ENCODE measurements at places on chromosomes 12 and 14.

DNA sequence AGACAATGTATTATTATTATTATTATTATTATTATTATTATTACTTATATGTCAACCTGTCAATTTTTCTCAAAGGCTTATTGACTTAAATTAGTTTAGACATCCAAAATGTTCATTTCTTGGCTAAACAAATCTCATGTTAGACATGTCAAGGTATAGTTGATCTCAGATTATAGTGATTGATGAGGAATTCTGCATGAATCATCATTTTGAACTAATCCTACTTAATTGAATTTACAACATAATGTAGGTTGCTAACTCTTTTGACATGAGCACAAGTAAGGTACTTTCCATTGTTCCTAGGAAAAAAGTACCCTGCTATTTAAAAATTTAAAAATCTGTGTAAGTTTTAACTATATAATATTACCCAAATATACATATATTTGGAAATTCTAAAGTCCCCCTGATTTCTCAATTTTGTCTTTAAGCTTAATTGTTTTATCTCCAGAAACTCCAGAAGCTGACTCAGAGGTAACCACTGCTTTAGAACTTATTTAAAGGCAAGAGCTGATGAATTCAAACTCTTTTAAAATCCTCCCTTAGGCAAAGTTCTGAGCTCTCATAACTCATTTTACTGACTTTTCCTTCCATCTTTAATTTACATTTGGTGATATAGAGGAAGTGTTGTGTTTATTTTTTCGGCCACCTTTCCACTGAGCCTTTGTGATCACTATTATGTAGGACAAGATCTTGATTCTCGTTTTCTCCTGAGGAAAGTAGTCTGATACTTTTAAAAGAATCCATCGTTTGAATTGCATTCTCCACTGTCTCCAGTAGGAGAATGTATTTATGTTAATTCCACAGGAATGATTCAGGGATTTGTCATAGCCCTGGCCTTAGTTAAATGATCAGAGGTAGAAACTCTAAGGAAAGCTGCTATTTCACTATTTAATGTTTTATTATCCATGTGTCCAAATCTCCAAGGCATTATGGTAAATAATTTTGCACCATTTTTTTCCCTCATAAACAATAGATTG lies 1304.5 kb downstream of the AACS start:
- DNase-seq, result no peak

GRCh38 chr12:98945864-98946263 lies 300.8 kb downstream of the APAF1 start:
- DNase-seq, result no peak

DNA sequence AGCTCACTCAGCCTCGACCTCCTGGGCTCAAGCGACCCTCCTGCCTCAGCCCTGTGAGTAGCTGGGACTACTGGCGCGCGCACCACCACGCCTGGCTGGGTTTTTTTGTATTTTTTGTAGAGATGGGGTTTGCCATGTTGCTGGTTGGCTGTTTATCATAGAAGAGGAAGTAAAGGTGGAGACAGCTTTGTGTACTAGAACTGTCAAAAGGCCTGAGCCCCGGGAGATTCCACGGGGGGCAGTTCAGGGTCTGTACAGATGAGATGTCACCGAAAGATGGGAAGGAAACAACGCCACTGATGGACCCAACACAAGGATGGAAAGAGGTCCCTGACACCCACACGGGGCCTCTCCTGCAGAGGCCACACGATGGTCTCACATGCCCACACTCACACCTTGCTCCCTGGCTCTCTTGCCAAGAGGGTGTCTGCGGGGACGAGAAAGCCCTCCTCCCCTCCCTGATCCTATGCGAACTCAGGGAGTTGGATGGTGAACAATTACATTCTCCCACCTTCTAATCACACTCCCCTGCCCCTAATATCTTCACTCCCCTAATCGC lies 66.6 kb downstream of the KDM2B start:
- DNase-seq, result no peak

DNA sequence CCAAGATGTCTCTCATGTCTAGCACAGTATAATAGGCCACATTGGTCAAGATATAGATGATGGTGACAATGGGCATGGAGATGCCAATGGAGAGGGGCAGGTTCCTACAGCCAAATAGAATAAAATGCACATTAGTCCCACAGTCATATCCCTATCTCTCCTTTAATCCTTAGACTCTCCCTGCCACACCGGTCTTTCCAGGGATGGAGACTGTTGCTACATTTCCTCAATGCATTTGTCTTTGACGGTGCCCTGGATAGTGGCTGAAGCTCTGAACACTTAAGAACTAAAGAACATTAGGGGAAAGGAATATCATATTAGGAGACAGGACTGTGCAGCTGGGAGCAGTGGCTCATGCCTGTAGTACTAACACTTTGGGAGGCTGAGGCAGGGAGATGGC lies 9.7 kb downstream of the OXA1L start:
- DNase-seq, result no peak

- DNase-seq, result no peak
These were observed 65.1 kb upstream of the ETV6 start for GRCh38 chr12:11584221-11584855.

DNA sequence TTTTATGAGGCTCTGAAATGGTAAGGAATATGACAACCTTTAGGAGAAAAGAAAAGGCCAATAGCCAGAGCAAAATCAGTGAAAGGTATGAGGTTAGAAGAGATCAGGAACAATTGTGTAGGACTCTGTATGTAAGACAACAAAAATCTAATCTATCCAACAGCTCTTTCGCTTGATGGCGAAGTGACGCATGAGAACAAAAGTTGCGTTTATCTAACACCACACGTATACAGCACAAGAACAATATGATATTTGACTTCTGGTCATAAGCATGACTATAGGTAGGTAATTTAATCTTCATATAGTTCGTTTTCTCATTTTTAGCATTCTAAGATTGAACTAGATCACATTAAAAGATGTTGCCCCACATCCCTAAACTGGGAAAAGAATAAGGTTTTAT lies 1.5 kb downstream of the CLECL1 start:
- DNase-seq, result no peak

GRCh38 chr12:53218551-53219291 lies 11.7 kb upstream of the ITGB7 start:
- no peak for DNase-seq

DNA sequence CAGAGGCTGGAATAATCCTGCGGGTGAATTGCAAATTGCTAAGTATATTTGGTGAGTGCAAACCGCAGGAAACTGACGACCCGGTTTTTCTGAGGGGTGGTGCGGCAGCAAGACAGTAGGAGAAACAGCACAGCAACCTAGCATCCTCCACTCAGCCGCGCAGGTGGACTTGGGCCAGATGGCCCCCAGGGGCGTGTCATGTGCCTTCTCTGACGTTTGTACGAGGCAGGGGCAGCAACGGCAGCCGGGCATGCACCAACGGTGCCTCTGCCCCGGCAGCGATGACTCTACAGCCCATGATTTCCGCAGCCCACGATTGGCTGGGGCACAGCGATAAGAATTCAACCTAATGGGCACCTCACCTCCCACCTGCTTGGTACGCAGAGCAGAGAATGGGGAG lies 11.1 kb upstream of the CLEC2A start:
- peak; percentile 5 for DNase-seq

- DNase-seq, result no peak
These were observed 32.6 kb downstream of the SLC35F4 start for GRCh38 chr14:57833323-57833722.

GRCh38 chr12:51921017-51921725 lies 13.9 kb downstream of the ACVRL1 start:
- DNase-seq, result no peak

DNA sequence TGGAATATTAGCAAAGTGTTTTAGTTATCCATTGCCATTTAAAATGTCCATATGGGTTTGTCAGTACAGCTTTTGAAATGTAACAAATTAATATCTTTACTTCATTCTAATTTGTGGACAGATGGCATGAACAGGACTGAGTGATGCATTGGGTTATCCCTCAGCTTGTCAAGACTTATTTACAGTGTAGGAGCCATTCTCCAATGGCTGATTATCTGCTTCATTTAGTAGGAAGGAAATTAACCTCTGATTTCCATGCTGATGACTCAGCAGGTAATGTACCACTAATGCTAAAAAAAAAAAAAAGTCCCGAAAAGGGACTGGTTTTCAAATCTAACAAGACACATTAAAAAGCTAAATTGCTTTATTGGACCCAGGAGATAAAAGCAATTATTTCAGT lies 1149.0 kb upstream of the USP15 start:
- DNase-seq, result no peak

- DNase-seq, result no peak
These were observed 208.2 kb downstream of the KIF26A start for GRCh38 chr14:104346608-104347007.

GRCh38 chr12:65195387-65196055 lies 26.1 kb downstream of the LEMD3 start:
- no peak for DNase-seq

- no peak for DNase-seq
These were observed 561.9 kb downstream of the CCER1 start for GRCh38 chr12:90393089-90393488.

DNA sequence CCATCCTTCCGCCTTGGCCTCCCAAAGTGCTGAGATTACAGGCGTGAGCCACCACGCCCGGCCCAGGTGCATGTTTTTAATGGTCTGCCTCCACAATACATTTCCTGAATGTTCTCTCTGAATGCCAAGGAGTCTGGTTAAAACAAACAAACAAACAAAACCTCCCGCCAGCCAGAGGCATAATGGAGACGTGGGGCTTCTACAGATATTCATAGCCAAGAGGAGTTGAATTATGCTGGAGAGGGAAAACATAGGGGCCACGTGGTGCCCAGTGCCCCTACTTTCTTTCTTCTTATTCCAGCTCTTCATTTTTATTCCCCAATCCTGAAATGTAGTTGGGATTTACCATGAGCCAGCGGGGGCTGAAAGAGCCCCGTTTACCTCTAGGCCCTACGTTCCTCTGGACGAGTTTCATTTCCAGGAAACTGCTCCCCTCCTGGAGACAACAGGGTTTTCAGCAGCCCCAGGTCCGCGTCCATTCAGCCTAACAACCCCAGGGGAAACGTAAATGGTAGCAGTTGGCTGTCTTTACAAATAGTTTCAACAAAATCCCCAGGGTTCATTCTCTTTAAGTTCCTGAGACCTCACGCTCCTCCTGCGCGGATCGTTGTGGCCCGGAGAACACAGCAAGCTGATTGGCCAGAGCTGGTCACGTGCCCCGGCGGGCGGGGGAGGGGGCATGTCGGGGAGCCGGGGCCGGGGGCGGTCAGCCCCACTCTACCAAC lies 108.5 kb upstream of the ESRRB start:
- DNase-seq, result no peak

DNA sequence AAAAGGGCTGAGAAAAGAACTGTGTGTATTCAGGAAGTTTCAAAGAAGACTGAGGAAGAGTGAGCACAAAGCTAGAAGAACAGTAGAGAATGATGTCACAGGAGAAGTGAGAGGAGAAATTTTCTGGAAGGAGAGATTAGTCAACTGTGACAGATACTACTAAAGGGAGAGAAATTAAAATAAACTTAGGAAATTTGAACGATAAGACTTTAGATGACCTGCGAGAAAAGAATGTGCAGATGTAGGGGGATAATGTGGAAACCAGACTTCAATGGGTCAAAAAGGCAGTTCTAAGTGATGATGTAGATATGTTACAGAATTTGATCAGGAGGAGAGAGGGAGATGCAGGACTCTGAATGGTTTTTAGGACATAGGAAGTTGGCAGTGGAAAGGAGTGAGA lies 287.4 kb downstream of the SYT1 start:
- no peak for DNase-seq

Data from activated CD4-positive, alpha-beta T cell treated with anti-CD3 and anti-CD28 coated beads, Interleukin-2, amount 50 U/mL, for 4 hours (primary cell).